ENCODE measurements at places on chromosomes 5 and 9.

DNA sequence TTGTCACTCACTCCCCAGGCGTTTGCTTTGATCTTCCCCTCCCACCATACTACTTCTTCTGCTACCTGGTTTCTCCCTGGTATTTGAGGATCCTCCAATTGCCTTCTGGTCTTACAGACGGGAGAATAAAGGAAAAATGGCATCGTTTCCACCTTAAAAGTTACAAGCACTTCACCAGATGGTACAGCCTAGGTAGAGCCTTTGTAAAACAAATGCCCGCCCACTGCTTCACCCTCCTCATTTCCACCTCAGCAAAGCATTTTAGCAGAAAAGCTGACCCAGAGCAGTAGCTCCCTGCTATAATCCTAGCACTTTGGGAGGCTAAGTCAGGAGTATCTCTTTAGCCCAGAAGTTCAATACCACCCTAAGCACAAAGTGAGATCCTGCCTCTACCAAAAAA lies 5.1 kb upstream of the ANXA2R start:
- DNase-seq, result no peak

- no peak for DNase-seq
Measured at GRCh38 chr9:78189461-78189860, 46.4 kb upstream of the CEP78 start.

GRCh38 chr5:135444360-135444759 lies 2.8 kb downstream of the DCANP1 start:
- no peak for DNase-seq

DNA sequence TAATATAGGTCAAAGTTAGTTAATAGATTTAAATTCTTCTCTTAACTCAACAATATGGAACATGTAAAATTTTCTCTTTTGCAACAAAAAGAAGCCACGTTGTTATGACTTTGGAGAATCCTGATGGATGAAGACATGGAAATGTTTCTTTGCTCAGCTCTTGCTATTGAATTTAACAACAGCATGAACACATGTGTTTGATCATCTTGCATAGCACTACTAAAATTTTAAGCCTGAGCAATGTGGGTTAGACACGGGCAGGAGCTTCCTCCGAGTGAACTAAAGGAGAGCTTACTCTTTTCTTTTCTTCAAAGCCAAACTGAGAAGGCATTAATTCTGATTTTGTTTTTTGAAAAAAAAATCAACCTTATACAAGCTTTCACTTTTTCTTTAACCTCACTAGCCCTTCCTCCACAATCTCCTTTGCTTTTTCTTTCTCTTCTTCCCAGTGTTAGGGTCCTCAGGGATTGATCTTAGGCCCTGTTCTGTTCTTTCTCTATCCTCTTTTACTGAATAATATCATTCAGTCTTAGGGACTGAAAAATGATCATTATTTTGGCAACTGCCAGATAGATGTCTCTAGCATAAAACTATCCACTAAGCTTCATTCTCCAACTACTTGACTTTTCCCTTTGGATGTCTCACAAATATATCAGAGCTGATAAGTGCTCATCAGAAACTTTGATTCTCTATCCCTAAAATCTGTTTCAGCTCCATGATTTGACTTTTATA lies 36.9 kb downstream of the ADAMTS19 start:
- no peak for DNase-seq

DNA sequence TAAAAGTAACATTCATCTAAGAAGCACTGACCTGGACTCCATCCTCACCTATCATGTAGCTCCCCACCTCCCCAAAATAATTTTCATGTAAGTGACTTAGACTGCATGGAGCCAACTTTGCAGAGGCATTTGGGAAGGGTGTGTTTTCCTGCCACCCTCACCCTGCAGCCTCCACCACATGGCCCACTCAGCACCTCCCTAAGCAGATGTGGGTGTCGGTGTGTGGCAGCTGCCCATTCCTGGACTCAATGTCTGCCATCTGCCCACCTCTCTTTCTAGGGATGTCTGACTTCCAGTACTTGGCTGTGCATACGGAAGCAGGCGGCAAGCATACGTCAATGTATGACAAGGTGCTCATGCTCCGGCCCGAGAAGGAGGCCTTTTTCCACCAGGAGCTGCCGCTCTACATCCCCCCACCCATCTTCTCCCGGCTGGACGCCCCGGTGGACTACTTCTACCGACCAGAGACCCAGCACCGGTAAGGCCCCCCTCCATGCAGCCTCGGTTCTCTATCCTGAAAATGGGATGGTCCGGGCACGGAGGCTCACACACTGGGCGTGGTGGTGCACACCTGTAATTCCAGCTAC lies 12.7 kb downstream of the GTF3C5 start:
- DNase-seq, result no peak

DNA sequence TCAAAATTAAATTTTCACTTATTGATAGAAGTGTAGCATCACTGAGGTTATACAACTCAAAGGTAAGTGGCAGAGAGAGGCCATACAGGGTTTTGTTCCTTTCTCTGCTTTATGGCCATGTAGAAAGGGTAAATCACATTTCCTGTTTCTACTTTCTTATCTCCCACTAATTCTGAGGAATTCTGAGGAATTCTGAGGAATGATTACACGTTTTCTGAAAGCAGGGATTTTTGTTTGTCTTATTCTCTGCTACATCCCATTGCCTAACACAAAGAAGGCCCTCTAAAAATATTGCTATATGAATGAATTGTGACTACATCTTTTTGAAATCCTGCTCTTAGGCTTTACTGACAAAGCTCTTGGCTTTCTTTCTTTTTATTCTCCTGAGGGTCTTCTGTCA lies 516.9 kb upstream of the ZNF608 start:
- no peak for DNase-seq

Data from ureter (tissue), 1 donor.